Activated effector memory CD4-positive, alpha-beta T cell treated with Interleukin-2 at 50 U/mL for 16 hours (primary cell): ENCODE measurements at places on chromosomes 1 and 21.

DNA sequence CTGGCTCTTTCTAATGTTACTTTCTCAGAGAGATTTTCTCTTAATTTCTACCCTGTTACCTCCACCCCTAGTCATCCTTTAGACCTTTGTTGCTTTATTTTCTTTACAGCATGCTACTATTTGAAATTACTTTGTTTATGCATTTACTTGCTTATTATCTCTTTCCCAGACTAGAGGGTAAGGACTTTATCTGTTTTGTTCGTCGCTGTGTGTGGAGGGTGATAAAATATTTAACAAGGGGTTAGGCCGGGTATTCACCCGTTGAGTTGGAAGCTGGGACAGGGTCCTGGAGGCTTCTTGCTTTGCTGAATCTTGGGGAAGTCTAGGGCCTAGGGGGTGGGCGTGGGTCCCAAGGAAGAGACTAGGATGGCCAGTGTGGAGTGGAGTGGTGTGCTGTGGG is 43.6 kb downstream of the CDC14A start:
- no peak for DNase-seq

- no peak for DNase-seq
Measured at GRCh38 chr1:209248649-209249279, 334.8 kb upstream of the CAMK1G start.

DNA sequence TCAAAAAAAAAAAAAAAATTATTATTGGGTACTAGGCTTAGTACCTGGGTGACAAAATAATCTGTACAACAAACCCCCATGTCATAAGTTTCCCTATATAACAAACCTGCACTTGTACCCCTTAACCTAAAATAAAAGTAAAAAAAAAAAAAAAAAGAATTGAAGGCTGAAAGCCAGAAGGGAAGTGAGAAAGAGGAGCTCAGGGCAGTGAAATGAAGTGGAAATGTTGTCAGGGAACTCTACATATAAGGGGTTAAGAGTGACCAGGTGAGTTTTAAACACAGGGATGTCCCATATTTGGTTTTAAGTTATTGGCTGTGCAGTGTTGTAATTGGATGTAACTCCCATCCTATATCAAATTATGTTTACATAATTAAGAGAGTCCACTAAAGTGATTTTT is 85.7 kb upstream of the ABCD3 start:
- DNase-seq: no peak

- no peak for DNase-seq
Measured at GRCh38 chr1:178938959-178939317, 68.1 kb upstream of the ANGPTL1 start.

- peak; percentile 25 for DNase-seq
Measured at GRCh38 chr1:247332215-247332622, 552 bp upstream of the ZNF496 start.

GRCh38 chr1:36971852-36972618 is 62.3 kb downstream of the GRIK3 start:
- DNase-seq: no peak

DNA sequence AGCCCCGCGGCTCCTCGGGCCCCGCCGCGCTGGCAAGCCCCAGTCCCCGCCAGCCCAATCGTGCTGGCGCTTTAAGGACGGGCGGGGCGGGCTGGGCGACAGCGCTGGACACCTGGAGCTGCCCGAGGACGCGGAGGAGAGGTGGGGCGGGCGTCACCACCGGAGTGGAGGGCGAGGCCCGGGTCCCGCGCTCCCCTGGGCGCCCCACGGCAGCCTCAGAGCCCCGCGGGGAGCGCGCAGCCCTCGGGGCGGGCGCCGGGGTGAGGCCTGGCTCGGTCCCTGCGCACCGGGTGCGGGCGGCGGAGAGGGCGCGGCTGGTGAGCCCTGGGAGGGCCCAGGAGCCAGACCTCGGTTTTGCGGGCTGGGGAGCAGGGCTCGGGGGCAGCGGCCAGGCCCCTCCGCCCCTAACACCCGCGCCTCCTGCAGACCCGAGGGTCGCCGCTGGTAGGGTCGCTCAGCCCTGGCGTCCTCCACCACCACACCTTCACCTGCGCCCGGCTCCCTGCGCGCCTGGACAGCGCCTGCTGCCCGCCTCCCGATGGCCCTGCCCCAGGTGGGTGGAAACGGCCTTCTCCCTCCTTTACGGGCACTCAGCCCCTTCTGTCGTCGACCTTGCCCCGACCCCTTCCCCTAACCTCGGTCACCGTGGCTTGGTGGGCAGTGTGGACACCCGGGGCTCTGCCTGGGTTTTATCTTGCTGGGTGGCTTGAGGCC is at the start of gene TMEM61:
Gene TMEM61 (plus strand): TSS at position 101 of the 714 bp plus-strand sequence. CDS start 438 bp downstream, at position 539.
- no peak for DNase-seq
